Activated naive CD4-positive, alpha-beta T cell (primary cell): ENCODE measurements at places on chromosomes 7 and 10.

DNA sequence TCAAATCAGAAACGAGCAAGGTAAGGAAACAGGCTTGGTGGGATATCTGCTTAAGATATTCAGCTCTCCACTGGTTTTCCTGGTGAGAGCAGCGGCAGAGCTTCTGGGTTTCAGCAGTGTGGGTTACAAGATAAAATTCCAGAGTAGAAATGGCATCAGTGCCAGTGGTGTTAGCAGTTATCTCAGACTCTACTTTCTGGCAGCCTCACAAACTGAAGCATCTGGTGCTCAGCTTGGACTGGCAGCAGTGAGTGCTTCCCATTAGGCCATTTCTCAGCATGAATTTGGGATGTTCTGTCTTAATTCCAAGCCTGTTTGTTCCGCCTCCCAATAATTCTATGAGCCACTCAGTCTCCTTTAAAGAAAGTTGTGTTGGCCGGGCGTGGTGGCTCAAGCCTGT lies 6.9 kb upstream of the GSTO2 start:
- DNase-seq = no peak

DNA sequence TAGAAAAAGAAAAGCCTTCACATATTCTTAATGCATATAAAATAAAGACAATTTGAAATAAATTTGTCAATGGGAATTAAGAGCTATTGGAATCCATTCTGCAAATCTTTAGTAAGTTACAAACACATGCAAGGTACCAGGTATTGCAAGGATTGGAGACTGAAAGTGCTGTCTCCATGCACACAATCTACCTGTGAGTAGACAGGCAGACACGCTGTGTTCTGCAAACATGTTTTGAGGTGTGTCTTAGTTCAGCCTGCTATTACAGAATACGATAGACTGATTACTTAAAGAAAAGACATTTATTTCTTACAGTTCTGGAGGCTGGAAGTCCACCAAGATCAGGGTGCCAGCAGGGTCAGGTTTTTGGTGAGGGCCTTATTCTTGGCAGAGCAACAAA lies 10.0 kb downstream of the NMT2 start:
- no peak for DNase-seq

- no peak for DNase-seq
Observed at GRCh38 chr10:131875501-131875900, 25.3 kb upstream of the PPP2R2D start.

DNA sequence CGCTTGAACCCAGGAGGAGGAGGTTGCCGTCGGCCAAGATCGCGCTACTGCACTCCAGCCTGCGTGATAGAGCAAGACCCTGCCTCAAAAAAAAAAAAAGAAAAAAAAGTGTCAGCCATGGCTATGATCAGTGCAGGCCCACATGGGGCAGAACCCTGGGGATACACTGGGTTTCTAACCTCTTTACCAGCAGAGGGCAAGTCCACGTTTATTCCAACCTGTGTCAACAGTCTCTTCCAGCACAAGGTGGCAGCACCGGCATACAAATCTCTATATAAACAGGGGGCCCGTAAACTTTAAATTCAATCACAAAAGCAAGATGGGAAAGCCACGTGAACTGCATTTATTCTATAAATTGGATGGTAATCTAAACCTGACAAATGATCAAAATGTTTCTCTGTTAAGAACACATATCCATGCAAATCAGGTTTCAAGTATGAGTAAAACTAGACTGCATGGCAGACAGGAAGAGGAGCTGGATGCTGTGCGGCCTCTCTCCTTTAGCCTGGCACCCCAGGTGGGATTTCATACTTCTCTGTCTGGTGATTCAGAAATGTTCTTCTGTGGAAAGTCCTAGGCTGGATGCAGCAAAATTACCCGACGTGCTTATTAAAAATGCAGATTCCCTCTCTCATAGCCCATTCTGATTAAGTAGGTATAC lies 60.0 kb upstream of the STEAP1B start:
- DNase-seq = peak; percentile 10

DNA sequence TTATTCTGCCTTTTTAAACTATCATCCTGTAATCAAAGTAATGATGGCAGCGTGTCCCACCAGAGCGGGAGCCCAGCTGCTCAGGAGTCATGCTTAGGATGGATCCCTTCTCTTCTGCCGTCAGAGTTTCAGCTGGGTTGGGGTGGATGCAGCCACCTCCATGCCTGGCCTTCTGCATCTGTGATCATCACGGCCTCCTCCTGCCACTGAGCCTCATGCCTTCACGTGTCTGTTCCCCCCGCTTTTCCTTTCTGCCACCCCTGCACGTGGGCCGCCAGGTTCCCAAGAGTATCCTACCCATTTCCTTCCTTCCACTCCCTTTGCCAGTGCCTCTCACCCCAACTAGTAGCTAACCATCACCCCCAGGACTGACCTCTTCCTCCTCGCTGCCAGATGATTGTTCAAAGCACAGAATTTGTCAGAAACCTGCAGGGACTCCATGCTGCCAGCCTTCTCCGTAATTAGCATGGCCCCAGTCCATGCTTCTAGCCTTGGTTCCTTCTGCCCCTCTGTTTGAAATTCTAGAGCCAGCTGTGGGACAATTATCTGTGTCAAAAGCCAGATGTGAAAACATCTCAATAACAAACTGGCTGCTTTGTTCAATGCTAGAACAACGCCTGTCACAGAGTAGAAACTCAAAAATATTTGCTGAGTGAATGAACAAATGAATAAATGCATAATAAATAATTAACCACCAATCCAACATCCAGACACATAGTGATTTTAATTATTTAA lies 151.7 kb downstream of the EGFR start:
- no peak for DNase-seq
